ENCODE measurements at places on chromosomes 2 and 18.

DNA sequence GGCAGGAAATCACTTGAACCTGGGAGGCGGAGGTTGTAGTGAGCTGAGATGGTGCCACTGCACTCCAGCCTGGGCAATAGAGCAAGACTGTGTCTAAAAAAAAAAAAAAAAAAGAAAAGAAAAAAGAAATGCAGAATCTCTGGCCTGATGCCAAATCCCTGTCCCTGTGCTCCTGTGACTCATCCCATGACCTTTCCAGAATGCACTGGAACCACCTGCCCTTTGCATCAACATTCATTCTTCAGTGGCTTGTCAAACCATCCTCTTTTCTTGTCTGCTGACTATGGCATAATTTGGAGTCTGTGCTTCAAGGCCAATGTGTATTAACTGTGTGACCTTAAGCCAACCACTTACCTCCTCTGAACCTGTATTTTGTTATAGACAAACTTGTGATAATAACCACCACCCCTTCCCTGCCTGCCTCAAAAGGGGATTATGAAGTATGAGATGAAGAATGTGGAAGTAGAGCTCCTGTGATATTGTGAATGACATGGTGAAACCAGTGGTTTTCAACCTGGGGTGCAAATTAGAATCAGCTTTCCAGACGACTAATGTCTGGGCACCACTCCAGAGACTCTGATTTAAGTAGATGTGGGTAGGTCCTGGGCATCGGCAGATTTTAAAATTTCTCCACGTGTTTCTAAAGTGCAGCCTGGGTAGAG is 189.3 kb downstream of the CLIP4 start:
- DNase-seq: no peak

DNA sequence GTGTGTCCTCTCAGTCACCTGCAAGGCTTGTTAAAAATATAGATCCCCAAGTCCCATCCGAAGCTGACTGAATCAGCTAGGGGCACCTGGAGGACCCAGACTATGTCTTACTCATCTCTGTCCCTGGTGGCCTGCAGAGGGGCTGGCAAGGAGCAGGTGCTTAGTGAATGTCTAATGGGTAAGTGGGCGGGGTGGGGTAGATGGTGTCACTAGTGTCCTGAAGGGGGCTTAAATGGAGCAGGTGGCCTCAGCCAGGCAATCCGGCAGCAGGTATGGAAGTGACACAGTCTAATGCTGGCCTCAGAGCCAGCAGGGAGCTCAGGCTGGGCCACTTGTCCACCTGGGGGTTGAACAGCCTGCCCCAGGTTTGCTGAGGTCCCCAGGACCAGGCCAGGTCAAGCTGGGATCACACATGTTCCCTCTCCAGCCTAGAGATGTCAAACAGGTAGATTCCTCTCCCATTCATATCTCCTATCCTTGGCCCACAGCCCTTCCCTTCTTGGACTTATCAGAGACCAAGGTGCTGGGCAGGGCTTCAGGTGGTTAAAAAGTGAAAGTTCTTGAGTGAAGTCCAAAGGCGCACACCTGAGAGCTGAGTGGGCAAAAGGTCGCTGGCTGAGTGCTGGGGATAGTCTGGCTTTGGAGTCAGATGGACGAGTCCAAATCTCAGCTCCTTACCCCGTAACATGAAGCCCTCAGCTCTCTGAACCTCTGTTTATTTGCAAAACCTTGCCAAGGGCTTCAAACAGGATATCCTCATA is 1.7 kb downstream of the STEAP3 start:
- no peak for DNase-seq

DNA sequence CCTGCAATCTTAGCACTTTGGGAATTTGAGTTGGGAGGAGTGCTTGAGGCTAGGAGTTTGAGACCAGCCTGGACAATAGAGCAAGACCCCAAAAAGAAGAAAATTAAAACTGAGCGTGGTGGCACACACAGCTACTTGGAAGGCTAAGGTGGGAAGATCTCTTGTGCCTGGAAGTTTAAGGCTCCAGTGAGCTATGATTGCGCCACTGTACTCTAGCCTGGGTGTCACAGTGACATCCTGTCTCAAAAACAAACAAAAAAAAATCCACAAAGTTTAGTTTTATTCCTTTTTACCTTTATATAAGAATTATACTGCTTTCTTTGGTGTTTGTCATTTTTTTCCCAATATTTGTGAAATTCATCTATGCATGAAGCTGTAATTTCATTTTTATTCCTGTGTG is 20.3 kb downstream of the SLC39A10 start:
- no peak for DNase-seq

DNA sequence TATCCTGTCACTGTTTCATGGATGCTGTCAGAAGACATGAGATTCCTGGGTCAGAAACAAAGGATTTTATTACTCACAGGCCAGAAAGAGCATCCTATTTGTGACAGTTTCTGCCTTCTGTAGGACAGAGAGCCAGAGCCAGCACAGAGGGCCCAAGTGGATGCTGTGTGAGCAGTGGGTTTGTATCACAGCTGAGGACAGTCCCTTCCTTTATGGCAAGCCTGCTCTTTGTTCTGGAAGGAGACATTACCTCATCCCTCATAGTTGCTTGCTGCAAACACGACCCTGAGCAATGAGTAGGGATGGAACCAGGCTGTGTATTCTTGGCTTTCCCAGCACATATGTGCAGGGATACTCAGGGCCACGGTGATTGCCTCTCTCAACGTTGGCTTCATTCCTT is 41.6 kb downstream of the ARHGEF4 start:
- peak; percentile 4 for DNase-seq

DNA sequence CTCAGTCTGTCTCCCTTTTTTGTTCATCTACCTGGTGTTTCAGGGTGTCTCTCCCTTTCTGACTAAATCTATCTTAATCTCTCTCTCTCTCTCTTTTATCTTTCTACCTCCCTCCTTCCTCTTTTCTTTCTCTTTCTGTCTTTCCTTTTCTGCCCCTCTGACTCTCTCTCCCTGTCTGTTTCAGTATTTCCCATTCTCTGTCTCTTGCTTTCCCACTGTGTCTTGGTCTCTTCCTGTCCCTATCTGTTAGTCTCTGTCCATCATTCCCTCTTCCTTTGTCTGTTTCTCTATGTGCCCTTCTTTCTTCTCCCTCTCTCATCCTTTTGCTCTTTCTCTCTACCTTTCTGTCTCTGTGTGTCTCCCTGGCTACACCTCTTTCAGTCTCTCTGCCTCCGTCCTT is 56.7 kb downstream of the R3HDM1 start:
- no peak for DNase-seq

DNA sequence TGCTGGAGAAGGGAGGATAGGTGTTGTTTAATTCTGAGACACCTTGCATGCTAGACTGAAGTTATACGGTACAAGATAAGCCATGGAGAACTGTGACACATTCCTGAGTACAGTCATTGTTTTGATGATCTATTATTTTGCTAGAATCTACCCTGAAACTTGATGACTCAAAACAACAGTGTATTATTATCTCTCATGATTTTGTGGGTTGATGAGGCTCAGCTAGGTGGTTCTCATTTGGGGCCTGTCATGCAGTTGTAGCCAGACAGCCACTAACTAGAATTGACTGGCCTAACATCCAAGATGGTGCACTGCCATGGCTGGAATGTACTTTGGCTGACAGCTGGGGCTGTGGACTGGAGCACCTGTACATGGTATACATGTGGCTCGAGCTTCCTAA is 5.4 kb upstream of the IL1R1 start:
- DNase-seq: no peak

DNA sequence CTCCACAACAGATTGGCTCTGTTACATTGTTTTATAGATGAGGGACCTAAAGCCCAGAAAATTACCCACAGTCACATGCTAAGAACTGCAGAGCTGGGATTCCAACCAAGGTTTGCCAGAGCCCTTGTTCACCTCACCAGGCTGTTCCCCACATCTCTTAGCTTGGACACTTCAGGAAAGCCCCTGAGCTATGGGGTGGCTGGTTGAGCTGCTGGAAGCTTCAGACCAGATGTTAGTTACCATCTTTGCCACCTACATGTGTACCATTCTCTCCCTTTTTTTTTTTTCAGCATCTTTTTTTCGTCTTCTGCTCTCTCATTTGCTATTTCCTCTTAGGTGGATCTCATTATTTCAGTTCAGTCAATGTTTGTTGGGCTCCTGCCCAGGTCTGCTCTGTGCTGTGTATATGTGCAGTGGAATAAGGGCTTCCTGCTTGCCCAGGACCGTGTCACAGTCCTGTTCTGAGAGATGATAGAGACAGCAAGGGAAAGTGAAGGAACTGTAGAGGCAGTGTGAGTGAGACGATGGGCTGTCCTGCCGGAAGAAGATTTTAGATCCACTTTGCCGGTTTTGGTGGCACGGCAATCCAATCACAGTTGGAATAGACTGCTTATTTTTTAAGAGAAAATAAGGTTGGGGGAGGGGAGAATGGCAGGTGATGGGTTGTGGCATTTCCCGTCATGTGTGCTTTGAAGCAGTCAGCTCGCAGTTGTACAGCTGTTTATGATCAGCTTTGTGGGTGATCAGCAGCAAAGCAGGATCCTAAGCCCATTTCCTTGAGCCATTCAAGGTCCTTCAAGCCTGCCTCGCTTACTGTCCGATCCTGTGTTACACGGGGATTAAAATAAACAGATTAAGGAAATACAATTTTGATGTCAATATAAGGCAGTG is 152.6 kb downstream of the RTN4 start:
- DNase-seq: no peak

- no peak for DNase-seq
Measured at GRCh38 chr18:76370686-76371085, 124.4 kb downstream of the ZNF516 start.

DNA sequence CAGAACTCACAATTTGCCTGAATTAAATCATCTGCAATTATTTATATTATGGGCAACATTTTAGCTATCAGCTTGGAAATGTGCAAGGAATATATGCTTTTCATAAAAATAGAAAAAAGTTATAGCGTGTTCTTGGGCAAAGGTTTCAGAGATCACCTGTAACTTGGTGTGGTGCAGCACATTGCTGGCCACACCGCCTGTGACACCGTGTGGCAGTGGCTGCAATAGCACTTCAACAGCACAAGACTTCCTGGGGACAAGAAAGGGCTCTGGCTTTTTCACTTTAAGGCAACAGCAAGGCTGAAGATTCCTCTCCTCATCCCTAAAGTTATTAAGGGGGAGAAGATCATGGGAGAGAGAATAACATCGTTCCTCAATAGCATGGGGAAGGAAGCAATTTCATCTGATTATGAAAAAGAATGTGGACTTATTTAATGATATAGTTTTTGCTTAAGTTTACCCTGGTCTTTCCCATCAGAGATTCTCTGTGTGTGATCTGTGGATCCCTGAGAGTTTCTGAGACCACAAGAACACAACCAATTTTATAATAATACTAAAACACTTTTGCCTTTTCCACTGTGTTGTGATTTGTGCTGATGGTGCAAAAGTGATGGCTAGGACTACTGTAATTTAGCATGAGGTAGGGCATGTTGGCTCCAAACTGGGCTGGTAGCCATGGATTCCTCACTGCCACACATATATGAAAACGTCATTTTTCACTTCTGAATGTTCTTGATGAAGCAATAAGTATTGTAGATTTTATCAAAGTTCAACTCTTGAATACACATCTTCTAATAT is 15.0 kb upstream of the SERPINB3 start:
- DNase-seq: peak; percentile 55

DNA sequence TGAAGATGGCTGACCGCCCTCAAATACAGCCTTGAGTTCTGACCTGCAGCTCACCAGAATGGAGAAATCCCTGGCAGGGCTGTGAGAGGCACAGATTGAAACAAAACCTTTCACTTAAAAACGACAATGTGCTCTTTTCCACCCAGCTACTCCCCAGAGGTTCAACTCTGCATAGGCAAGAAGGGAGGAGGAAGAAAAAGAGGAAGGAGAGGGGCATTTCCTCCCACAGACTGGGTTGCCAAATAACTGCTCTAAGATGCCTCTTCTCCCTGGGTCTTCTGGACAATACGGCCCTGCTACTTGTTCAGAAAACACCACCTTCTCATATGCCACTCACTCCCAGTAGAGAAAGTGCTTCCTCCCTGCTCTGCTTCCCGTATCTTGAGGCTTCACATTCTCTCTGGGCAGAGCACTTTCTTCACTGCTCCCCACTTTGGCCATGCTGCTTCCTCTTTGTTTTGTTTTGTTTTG is 136.4 kb upstream of the SLC1A4 start:
- no peak for DNase-seq

DNA sequence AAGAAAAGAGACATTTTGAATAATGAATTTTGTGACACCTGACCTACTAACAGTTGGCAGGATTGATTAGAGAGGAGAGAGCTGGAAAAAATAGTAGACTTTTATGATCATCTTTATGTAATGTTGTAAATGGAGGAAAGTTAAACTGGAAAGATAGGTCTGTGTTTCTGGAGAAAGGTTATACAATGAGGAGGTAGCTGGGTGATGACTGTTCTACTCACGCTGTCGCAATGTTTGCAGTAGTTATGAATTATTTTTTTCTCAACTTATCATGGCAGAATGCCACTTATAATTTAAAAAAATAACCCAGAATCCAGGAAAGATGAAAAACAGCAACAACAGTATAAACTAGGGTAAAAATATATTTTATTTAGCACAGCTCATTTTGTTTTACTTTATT is 364.9 kb downstream of the SPAG16 start:
- no peak for DNase-seq

- DNase-seq: no peak
Measured at GRCh38 chr2:207766041-207766551, 3.6 kb downstream of the FZD5 start.

GRCh38 chr2:3354986-3355385 is 22.6 kb downstream of the EIPR1 start:
- no peak for DNase-seq

DNA sequence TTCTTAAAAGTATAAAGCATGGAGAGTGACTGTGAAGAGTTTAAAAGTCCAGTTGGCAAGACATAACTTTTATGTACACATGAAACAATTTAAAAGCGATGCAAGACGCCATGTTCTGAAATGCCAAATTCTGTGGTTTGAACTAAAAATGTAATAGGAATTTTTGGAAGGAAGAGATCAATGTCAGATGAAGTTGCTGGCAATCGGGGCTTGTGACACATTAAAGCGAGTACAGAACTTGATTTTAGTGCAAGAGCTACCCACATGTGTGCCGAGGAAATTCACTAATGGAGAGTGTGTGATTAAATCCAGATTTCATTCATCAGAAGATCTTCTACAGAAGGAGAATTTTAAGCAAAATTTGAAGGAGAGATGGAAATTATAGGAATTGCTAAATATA is 220.2 kb upstream of the CCDC68 start:
- DNase-seq: no peak

DNA sequence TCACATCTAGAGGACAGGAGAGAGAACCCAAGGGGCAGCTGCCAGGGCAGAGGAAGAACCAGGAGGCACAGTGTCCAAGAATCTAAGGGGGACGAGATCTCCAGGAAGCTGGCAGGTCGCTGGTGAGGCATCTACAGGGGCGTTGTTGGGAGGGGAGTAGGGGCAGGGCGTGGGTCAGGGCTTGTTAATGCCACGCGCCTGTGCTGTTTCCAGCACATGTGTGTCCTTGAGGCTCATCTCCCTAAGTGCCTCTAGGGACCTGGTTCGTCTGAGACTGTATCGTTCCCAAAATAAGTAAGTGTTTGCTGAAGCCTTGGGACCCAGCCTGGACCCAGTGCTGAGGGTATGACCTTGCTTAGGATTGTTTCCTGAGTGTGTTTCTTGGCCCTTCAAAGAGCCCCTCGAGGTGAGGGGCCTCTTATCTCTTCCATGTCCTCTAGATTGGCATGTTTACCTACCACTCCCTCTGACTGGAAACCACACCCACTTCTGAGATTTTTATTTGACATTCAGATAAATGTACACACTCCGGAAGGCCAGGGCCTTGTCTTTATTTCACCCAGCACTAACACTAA is 22.2 kb downstream of the HK2 start:
- DNase-seq: no peak

Data from ecto neural progenitor cell (in vitro differentiated cells).